ENCODE measurements at places on chromosomes 5 and 9.

DNA sequence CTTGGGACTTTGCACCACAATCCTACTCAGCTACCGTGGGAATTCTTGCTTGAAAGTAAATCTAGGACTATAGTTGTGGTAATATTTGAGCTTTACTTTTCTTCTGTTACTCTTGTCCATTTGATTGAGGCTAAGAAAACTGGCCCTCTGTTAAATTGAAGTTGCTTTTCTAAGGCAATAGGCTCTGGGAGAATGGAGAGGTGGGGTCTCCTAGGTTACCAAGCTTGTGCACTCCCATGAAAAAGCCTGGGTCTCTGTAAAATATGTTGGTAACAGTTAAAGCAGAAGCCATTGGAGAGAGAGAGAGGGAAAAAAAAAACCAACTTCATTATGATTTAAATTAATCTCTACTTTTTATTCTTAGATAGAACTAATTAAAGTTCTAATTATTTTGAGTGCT, 68.6 kb downstream of the RAI14 start:
- DNase-seq: no peak

GRCh38 chr9:20980832-20981455, 50.5 kb downstream of the HACD4 start:
- no peak for DNase-seq

DNA sequence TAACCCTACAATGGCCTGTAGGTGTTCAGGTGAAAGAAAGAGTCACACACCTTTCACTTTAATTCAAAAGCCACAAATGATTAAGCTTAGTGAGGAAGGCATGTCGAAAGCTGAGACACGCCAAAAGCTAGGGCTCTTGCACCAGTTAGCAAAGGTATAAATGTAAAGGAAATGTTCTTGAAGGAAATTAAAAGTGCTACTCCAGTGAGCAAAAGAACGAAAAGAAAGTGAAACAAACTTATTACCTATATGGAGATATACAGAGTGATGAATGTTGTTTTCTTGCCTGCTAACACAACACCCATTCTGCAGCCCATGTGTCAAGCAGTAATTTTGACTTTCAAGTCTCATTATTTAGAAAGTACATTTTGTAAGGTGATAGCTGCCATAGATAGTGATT, 254.2 kb upstream of the SLC24A2 start:
- DNase-seq: peak; percentile 13

GRCh38 chr5:45037927-45038326, 229.2 kb downstream of the MRPS30 start:
- no peak for DNase-seq

GRCh38 chr9:112540800-112541199, 54.2 kb downstream of the KIAA1958 start:
- DNase-seq: no peak

All from stimulated activated CD4-positive, alpha-beta T cell treated with anti-CD3 and anti-CD28 coated beads, Interleukin-4, amount 100 ng/mL, for 24 hours (primary cell).